NCI-H446 (cell line): ENCODE measurements at places on chromosomes 16 and 17.
A peak's percentile ranks its signal among the peaks of the same experiment; 100 is the strongest.

DNA sequence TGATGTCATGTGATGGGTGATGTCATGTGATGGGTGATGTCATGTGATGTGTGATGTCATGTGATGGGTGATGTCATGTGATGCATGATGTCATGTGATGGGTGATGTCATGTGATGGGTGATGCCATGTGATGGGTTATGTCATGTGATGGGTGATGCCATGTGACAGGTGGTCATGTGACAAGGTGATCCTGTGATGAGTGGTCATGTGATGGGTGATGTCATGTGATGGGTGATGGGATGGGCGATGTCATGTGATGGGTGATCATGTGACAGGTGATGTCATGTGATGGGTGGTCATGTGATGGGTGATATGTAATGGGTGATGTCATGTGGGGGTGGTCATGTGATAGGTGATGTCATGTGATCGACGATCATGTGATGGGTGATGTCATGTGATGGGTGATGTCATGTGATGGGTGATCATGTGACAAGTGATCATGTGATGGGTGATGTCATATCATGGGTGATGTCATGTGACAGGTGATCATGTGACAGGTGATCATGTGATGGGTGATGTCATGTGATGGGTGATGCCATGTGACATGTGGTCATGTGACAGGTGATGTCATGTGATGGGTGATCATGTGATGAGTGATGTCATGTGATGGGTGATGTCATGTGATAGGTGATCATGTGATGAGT, 17.2 kb downstream of the CD300LB start:
- DNase-seq = peak; percentile 62

- no peak for DNase-seq
Observed at GRCh38 chr16:86245895-86246294, 264.4 kb upstream of the FOXF1 start.

GRCh38 chr17:65599650-65600049, 38.2 kb upstream of the AXIN2 start:
- no peak for DNase-seq

DNA sequence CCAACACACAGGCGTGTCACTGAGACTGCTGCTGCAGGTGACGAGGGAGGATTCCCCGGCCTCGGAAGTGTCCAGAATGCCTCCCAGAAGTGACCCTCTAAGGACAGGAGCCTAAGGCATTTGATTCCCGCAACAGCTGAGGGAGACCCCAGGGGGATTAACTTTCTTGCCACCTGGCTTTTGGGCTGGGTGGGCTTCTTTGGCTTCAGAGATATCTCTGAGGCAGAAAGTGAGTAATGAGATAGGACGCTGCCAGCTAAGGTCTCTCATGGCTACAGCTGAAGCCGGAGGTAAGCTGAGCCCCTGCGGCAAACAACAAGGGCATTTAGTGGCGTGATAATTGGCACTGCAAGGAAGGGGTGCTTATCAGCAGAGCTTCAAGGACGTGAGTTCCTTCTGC, 17.0 kb downstream of the DRC3 start:
- no peak for DNase-seq

- DNase-seq = no peak
Observed at GRCh38 chr17:16986391-16986790, 14.5 kb upstream of the TNFRSF13B start.

DNA sequence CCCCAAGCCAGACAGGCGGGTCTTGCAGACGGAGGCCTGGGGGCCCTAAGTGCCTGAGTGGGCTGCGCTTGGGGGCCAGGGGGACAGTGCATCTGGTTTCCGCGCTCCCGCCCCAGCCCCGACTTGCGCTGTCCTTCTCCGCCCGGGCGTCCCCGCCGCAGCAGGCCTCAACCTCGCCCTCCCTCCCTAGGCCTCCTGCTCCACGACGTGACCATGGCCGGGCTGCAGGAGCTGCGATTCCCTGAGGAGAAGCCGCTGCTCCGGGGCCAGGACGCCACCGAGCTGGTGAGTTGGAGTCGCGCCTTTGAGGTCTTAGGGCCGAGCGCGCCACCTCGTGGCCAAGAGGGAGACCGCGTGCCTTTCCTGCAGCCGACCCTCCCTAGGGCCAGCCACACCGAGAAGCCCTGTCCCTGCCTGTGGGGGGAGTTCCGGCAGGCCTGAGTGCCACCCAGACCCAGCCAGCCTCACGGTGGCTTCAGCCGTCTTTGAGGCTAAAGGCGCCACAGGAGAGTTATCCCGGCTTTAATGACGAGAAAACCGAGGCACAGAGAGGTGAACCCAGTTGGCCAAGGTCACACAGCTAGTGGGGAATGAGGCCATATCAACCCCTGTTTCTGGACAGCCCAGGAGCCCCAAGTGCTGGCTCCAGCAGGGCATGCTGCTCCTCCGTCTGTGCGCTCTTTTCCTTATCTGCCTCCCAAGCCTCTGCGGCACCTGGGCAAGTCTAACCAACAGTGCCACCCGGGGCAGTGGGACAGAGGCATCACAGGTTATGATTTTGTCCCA, 12.2 kb upstream of the NDRG4 start:
- DNase-seq = peak; percentile 6

DNA sequence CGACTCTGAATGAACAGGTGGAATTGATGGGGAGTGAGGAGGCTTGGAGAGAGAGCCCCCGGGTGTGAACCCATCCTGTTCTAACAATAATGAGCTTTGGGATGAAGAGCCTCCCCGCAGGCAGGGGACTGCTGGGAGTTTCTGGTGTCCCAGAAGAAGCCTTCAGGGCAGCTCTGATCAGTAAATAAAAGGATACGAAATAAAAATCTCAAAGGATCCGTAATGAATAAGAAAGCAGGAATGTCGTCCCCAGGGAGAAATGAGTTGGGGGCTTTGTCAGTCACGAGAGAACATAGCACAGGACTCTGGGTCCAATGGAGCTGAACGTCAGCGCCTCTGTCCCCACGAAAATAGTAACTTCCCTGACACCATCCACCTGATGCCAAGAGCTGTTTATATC, 113.4 kb downstream of the PITPNC1 start:
- no peak for DNase-seq

DNA sequence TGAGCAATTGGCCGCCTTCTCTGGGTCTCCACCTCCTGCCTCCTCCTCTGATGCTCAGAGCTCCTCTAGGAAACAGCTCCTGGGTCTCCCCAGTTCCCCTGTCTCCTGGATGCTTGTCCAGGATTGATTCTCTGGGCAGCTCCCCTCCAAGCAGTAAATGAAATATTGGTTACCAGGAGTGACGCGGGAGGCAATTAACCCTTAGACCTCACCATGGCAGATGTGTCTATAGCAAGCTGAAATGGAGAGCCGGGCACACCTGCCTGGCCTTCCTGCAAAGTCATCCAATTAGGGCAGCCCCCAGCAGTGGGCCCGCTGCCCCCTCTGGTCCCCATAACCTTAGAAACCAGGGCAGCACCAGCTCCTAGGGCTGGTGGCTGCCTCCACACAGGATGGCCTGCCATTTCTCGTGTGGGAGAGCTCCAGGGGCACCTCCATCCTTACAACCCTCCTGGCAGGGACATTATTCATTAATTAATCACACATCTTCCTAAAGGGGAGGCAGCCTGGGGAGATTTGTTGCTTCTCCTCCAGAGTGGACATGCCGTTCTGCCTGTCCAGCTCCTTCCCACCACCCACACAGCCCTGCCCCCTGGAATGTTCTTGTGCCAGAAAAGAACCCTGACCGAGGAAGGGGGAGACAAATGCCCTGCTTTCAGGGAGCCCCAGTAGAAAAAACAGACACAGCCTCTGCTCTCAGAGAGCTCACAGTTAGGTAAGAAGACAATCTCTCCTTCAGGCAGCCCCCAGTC, 8.3 kb upstream of the KIF18B start:
- DNase-seq = no peak

GRCh38 chr16:6375465-6376075, 957.1 kb upstream of the RBFOX1 start:
- no peak for DNase-seq

GRCh38 chr17:42034059-42034458, 14.2 kb downstream of the NKIRAS2 start:
- no peak for DNase-seq

DNA sequence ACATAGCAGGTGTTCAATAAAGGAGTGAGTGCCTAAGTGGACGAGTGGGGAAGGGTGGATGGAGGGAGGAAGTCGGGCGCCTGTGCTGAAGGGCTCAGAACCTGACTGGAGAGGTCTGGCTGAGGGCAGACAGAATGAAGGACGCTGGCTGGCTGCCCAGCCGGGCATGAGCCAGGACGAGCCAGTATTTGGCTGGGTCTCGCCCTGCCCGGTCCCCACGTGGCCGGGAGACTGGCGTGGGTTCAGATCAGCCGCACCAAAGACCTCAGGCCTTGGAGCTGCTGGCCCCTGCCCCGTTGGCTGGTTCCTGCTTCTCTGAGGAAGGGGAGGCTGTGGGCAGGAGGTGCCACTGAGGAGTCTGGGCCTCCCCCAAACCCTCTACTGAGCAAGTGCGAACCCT, 79.8 kb downstream of the ENGASE start:
- no peak for DNase-seq

DNA sequence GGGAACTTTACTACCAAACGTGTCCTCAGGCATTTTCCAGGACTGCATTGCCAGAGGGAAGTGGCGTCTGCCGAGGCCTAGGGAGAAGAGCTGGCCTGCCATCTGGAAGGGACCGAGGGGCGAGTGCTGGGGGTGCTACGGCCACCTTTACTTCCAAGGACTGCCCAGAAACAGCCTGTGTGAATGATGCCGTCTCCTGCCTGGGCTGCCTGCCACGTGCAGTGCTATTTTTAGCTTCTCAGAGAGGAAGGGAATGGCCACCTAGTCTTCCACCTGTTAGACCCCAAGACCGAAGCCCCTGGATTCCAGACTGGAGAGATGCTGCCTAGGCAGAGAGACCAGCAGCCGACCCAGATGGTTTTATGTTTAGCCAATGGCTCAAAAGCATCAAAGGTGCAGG, 57.2 kb downstream of the VAC14 start:
- no peak for DNase-seq

DNA sequence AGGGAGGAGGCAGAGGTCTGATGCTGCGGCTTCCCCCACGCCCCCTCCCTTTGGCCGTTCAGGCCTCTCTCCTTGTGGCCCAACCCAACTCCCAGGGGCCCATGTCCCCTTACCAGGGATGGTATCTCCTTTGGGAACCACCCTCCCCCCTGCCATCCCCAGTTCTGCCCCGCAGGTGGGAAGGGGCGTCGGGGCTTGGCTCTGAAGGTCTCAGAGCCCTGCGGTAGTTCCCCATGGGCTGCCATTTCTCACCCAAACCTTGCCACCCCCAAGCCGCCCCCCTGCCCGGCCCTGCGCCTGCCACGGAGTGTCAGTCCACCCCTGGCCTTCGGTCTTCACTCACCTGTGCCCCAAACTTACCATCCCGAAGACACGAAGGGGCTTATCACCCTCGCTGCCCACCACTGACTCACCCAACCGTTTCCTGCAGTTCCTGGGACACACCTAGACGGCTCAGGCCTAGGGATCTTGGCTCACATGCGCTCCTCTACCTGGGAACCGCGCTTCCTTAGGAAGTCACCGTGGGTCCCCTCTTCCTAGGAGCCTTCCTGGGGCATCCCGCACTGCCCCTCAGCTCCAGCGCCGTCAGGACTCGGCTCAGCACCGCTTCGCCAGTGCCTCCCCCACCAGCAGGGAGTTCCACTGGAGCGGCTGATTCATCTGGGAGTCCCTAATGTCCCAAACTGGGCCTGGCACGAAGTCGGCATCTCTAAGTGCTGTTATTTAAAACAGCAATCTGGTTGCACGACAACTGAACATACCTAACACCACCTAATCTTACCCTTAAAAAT, 1.1 kb upstream of the DOC2A start:
- DNase-seq = no peak

DNA sequence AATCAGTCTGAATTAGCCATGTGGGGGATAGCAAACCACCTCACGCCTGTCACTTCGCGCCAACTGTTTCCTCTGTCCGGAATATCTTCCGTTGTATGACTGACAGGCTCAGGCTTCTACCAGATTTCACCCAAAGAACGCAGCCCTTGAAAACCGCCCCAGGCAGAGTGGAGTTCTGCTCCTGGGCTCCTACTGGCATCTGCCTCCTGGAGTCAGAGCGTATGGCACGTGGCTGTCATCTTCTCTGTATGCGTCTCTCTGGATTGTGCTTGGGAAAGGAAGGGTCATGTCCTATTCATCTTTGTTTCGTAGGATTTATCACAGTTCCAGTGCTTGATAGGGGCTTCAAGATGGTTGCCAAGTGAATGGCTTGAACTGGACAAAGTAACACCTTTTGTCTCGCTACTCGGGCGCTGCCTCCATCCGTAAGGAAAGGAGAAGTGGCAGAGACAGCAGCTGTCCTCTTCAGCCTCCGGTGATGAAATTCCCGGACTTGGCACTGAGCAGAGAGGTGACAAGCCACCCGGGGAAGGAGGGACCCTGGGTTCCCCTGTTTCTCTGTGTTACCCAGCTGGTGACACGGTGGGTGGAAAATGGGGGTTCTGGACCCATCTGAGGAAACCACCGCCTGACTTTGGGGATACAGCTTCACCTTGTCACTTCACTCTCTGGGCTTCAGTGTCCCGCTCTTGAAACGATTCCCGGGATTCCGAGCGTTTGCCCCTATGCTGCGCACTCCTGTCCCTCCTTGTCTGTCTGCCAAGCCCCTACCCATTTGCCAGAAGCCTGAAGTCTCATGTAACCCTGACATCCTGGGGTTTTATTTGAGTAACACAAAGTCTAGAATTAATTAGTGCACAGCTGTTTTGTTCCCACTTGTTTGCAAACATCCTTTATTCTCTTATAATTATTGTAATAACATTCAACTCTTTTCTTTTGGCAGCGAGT, 13.9 kb downstream of the KIAA0513 start:
- DNase-seq = no peak

DNA sequence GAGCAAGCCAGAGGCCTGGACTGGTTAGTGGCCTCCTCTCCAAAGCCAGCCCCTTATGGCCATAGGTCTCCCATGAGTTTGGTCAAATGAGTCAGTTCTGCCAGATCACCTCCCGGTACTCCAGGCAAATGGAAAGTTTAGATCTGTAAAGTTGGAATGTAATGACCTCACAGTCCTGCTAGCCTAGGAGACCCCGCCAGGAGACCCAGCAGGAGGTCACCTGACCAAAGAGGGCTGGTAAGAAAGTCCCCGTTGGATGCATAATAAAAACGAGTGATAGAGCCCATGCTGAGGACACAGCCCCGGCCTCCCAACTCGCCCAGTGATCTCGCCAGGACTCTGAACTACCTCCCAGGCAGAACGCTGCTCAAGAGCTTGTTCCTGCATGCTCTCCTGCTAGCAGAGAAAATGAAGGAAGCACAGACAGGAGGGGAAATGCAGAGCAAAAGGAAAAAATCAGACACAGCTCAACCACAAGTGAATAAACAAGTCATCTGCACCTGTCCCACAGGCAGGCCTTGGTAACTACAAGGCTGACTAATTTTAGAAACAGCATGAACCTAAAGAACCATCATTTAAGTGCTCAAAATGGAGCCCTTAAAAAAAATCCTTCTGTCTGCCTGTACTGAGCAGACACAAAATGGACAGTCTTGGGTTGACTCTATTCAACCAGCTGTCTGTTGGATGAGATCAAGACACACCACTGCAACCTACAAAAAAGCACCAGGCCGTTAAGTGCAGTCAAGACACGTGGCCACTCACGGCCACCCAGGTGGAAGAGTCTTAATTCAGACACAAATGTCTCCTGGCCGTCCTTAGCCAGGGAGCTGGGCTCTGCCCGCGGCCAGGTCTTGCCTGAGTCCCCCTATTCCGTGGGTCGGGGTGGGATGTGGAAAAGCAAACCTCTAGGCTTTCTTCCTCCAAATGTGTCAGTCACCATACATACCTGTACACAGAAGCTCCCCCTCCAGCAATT, 9.2 kb downstream of the CDIP1 start:
- no peak for DNase-seq

- no peak for DNase-seq
Observed at GRCh38 chr17:74998783-74999182, 11.4 kb downstream of the CDR2L start.
